ENCODE measurements at places on chromosomes 5 and 9.

DNA sequence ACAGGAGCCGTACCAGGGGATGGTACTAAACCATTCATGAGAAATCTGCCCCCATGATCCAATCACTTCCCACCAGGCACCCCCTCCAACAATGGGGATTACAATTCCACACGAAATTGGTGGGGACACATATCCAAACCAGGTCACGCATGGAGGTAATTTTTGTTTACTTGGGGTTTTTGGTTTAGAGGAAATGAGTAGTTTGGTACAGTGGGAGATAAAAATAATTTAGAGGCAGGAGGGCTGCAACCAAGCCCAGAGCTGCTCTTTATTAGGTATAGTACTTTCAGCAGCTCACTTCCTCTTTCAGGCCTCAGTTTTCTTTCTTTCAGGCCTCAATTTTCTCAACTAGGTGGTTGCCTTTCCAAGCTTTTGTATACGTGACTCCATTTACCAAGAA is 23.2 kb downstream of the PRUNE2 start:
- no peak for DNase-seq

GRCh38 chr9:124411514-124412227 is 3.6 kb downstream of the PSMB7 start:
- no peak for DNase-seq

DNA sequence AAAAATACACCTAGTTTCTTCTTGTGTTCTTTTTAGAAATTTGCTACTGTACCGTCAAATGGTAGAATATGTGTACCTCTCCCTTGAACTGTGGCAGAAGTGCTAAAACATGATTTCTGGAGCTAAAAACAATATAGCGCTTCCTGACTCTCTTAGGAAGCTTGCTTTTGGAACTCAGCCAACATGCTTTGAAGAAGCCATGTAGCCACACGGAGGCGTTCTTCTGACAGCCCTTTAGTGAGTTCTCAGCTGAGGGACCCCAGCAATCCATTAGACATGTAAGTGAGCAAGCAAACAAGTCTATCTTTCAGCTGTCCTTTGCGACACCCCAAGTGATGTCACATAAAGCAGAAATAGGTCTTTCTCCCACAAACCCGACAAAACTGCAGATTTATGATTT is 917.0 kb downstream of the CDH9 start:
- no peak for DNase-seq

DNA sequence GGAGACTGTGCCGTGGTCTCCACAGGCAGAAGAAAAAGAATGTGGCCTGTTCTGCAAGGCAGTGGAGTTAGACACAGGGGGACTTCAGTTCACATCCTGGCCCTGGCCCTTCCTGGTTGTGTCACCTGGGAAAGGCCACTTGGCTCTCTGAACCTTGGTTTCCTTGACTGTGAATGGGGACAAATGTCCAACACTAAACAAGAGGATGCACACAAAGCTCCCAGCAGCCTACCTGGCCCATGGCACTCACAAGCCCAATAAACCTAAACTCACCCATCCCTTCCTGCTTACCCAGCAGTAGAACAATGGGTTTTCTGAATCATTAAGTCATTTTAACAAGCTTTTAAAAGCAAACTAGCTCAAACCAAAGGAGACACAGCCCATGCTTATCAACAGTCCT is 103.9 kb downstream of the FRMD3 start:
- DNase-seq = no peak

- DNase-seq = no peak
Observed at GRCh38 chr9:131397100-131397790, 3.4 kb downstream of the PRRC2B start.

DNA sequence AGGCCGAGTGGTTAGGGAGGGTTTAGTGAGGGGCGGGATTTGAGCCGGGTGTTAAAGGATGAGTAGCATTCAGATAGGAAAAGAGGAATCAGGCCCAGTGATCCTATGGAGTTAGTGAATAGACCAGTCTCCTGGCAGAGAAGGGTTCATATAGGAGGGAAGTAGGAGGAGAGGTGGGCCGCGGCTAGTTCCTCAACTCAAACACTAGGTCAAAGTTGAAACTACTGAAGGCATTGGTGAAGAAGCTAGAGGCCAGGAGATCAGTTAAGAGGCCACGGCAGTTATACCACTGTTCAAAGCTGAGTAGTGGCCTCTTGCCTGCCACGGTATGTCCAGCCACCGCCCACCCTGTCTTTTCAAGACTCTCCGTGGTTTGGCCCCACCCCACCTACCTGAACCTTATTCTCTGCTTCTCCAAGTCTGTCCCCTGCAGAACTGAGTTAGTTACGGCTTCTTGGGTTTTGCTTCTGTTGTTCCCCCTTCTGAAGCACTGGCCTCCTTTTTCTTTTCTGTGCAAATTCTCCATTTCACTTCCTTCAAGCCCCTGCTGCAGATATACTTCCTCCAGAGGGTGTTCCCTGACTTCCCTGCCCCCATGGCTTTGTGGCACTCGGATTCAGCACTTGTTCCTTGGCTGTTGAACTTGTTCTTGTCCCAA is 1.8 kb downstream of the ZBTB34 start:
- DNase-seq = no peak

All from right forelimb (tissue), 1 donor.